ENCODE measurements at places on chromosomes 2 and 18. TPM values are rescaled to one million over a fixed set of nuclear protein-coding genes. Genes with fewer than 3 reads are reported as not detected.

C1QL2 gene
- total RNA-seq: not detected

CMPK2 gene
- 12.7 TPM for total RNA-seq

SERPINB10 gene
- not detected for total RNA-seq

SP100 gene
- total RNA-seq: 60.7 TPM

UGT1A10 gene
- not detected for total RNA-seq

CCDC141 gene
- 0.31 TPM for total RNA-seq

DNA sequence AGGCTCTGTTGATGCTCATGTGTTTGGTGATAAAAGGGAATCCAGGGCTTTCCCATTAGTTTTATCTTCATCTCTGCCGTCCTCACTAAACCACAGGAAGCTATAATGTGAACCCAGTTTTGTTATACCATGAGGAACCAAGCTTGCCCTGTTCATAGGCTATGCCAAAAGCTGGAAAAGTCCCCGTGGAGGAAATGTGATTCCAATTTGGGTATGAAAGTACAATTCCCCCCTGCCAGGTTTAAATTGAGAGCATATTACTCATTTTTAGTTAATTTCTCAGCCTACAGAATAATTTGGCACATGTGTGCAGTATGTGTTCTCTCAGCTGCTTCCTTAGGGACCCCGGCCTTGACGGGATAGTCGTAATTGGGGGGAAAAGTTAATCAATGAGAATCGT lies 327.4 kb downstream of the RND3 start:
- no peak for DNase-seq

DNA sequence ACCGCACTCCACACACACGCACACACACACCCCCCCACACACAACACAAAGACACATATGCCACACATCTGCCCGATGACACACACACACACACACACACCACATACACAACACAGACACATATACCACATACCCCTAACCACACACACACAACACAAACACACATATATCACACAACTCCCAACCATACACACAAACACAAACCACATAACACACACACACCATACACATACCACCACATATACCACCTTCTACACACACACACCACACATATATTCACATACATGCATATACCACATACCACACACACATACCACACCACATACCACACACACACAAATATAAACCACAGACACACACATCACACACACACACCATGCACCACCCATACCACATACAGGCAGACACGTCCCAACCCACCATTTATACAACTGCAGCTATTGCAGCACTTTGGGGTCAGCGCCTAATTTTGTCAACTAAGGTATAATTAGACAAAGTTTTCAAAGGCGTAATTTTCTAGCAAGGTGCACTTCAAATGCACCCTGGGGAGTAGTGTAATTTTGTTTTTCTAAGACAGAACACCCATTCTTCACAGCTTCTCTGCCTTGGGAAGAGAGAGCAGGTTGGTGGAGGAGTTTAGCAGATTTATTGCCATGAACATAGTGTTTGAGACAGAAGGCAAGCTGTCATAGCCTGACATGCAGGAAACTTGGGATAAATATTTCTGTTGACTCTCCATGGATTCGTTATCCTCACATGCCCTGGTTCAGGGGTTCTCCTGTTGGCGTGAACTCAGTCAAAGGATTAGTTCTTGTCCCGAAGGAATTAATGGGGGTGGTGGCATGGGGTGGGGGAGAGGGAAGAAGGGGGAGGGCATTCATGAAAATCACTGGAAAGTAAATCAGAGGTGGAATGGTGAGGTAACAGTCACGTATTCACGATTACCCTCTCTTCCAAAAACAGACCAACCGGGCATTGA lies 416.1 kb downstream of the LPIN1 start:
- no peak for DNase-seq

DNA sequence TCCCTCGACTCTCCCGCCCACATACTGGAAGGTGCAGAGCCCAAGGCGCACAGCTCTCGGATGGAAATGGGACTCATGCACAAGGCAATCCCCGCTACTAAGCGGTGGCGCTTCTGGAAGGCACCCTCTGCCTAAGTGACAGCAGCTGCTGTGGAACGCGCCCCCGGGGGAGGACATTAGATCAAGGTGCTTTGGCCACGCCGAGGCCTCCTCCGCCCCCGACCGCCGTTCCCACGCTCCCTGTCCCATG lies 202 bp downstream of the MCEE start:
- DNase-seq: no peak

GRCh38 chr2:203583701-203584100 lies 48.6 kb upstream of the RAPH1 start:
- DNase-seq: peak; percentile 80

DNA sequence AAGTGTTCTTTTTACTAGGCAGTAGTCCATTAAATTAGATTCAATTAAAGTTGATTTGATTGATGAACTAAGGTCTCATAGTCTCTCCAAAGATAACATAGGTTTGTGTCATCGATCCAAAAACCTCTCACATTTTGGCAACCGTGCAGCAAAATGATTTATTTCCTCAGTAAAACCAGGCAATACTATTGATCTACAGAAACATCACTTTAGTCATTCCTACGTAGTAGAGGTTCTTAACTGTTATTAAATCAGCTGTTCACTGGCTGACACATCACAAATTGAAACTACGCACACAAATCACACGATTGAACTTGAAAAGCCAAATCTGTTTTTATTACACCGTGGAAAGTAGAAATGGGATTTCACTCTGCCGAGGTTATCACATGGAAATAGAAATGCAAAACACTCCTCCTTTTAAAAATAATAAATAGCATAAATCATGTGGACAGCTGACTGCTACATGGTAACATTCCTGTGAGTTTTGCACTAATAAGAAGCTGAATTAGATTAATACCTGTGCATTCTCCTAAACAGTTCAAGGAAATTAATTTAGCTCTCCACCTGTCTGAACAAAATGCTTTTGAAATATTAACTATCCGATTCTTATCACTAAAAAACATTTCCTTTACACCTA lies 262.5 kb downstream of the CDH20 start:
- DNase-seq: no peak

DNA sequence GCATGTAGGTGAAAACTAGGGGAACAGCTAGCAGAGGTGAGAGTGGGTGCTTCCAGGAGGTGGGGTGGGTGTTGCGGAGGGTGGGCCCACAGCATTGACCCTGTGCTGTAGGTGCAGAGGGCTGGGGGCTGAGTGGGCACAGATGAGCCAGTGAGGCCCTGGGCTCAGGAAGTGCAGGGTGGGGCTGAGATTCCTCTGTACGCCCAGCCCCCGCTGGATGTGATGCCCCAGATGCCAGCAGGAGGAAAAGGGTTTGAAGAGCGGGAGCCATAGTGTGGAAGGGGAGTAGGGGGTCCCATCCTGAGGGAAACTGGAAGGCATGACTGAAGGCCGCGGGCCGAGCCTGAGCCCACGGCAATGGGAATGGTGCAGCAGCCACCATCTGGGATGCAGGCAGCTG lies 14.1 kb upstream of the OTOS start:
- DNase-seq: no peak

GRCh38 chr2:168758970-168759820 lies 43.2 kb upstream of the NOSTRIN start:
- peak; percentile 42 for DNase-seq

- peak; percentile 74 for DNase-seq
These were observed 73.8 kb downstream of the EIPR1 start for GRCh38 chr2:3303583-3304406.

DNA sequence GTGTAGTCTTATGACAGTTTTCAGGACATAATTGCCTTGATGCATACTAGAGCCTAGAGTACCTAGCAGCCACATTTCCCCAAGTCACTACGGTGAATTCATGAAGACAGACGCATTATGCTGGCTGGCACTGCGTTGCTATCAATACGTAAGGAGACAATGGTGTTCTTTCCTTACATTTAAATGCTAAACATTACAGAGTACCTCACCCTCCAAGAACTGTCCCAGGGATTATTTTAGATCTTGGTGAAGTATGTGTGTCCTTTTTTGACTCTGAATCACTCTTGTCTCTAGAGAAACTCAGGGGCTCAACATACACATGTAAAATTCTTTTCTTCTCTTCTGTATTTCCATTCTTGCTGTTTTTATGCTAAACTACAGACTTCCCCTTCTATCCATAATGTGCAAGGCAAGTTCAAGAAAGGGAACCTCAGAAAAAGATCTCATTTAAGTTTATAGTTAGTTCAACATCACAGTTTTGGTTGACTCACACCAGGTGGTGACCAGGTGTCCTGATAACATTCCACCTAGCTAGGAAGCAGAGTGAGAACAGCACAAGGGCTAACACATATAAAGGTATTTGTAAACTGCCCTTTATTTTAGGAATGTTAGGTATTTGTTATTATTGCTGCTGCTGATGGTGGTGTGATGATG lies 212.4 kb upstream of the HNRNPA3 start:
- no peak for DNase-seq

DNA sequence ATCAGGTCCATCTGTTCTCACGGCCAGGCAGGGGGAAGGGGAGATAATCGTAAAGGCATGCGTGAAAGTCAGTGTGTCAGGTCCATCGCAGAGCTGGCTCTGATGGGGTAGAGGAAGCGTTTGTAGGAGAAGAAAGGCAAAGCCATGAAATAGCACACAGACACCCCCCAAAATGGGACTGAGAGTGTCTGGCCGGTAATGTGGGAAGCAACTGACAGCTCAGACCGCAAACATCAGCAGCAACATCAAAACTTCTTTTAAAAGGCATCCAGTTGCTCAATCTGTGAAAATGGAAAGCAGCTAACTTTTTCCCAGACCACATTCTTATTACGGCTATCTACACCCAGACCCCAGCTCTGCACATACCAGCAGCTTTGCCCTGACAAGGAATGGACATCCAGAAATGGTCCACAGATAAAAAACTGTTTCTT lies 232.6 kb downstream of the EN1 start:
- no peak for DNase-seq

Measured in A172 (cell line).